ENCODE measurements at places on chromosomes 16 and 17.

DNA sequence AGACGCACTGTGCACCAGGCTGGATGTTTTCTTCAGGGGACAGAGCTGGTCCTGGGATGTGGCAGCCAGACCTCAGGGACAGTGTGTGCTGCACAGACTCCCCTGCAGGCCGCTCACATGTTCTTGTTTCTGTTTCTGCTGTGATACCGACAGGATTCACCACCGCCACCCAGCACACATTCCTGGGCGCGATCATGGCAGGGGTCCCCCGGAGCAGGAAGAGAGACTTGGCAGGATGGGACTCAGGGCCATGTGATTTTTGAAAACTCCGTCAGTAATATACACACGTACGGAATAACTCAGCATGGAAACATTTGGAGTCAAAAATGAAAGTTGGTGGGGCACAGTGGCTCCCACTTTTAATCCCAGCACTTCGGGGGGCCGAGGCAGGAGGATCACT lies 79.0 kb downstream of the HAPSTR1 start:
- H3K27ac ChIP-seq: no peak overlapping the region
- no peaks in the 10 kb centered on the region for H3K36me3 ChIP-seq
- no peak overlapping the region for H3K4me3 ChIP-seq
- no peaks in the 10 kb centered on the region for H3K4me1 ChIP-seq
- DNase-seq: no peak
- no peaks in the 10 kb centered on the region for H3K27me3 ChIP-seq

- H3K27ac ChIP-seq: peak overlapping the region; percentile 28
- no peak for DNase-seq
These were observed 9.6 kb downstream of the COTL1 start for GRCh38 chr16:84608282-84608681.

DNA sequence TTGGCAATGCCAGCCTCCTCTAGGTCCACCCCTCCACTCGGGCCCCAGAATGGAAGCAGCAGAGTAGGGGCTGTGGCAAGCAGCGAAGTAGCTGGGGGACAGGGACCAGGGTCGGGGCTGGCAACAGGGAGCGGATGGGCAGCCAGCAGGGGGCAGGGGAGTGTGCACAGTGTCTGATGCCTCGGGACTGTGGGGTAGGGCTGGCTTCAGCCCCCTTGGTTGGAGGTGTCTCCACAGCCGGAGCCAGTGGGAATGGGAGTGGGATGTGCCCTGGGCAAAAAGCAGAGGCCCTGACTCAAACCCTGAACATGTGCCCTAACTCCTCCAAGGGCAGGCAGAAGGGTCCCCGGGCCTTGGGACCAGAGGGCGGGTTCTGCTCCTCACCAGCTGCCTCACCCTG lies 18.5 kb upstream of the ARHGAP27 start:
- no peak overlapping the region for H3K4me3 ChIP-seq
- no peak overlapping the region for H3K27ac ChIP-seq
- H3K36me3 ChIP-seq: no peaks in the 10 kb centered on the region
- no peaks in the 10 kb centered on the region for H3K4me1 ChIP-seq
- H3K27me3 ChIP-seq: no peaks in the 10 kb centered on the region

DNA sequence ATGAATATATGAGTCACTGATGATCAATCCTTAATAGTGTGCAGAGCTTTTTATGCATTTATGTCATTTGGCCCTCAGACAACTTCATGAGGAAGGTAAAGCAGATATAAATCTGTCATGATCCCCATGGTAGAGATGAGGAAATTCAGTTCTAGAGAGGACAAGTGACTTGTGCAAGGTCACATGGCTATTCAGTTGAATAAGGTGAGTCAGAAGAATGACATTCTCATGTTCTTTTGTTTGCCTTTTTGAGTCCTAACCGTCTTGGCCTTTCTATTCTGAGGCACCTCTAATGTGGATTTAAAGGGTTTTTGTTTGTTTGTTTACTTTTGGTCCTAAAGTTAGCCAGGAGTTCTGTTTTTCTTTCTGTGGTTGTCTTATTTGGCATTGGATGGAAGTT lies 116.2 kb upstream of the ELAC2 start:
- no peaks in the 10 kb centered on the region for H3K4me1 ChIP-seq
- no peaks in the 10 kb centered on the region for H3K36me3 ChIP-seq
- no peak for DNase-seq
- no peak overlapping the region for H3K4me3 ChIP-seq

DNA sequence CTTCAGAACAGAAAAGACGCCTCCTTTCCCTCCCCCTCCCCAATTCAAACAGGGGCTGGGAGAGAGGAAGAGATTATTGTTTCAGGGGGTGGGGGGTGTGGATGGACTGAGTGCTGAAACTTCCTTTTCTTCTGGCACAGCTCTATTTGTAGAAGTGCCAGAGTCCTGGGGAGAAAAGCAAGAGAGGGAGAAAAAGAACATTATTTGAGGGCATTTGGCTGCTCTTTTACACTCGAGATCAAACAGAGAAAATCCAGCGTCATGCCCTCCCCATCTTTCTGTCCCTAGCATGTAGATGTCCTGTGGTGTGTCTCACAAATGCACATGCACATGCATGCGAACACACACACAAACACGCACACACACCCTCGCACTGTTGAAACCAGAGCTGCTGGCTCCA lies 13.0 kb downstream of the ARL4D start:
- no peak for DNase-seq
- no peaks in the 10 kb centered on the region for H3K27me3 ChIP-seq
- H3K36me3 ChIP-seq: no peaks in the 10 kb centered on the region
- H3K4me3 ChIP-seq: no peak overlapping the region
- H3K4me1 ChIP-seq: peaks cover 37% of the 10 kb centered on the region

DNA sequence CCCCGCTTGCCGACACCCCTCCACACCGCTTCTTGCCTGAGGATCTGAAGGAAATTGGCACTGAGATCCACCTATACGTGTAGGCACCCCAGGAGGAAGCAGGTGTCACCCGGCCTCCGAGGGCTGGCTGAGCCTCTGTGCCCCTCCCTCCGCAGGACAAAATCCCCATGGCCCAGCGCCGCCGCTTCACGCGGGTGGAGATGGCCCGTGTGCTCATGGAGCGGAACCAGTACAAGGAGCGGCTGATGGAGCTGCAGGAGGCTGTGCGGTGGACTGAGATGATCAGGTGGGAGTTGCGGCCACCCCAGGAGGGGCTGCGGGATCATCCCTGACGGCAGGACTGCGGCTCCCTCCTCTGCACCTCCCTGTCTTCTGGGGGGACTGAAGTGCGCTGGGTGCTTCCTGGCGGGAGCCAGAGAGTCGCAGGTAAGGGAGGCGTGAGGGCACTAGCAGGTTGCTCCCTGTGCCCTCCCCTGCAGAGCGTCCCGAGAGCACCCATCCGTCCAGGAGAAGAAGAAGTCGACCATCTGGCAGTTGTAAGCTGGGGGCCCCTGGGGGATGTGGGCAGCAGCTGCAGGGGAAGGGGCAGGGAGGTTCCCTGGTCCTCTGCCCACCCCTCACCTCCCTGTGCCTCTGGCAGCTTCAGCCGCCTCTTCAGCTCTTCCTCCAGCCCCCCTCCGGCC lies 9.0 kb downstream of the NME3 start:
- DNase-seq: no peak
- H3K4me3 ChIP-seq: no peak overlapping the region
- no peaks in the 10 kb centered on the region for H3K4me1 ChIP-seq

GRCh38 chr16:89844739-89845339 lies 16.6 kb downstream of the SPIRE2 start:
- H3K27me3 ChIP-seq: no peaks in the 10 kb centered on the region
- H3K36me3 ChIP-seq: no peaks in the 10 kb centered on the region
- no peak for DNase-seq
- no peak overlapping the region for H3K27ac ChIP-seq
- no peaks in the 10 kb centered on the region for H3K4me1 ChIP-seq

- no peaks in the 10 kb centered on the region for H3K27me3 ChIP-seq
- no peak for DNase-seq
- no peak overlapping the region for H3K27ac ChIP-seq
- H3K4me3 ChIP-seq: no peak overlapping the region
- H3K4me1 ChIP-seq: no peaks in the 10 kb centered on the region
- H3K36me3 ChIP-seq: no peaks in the 10 kb centered on the region
These were observed 500.2 kb downstream of the SHISA9 start for GRCh38 chr16:13401641-13402040.

DNA sequence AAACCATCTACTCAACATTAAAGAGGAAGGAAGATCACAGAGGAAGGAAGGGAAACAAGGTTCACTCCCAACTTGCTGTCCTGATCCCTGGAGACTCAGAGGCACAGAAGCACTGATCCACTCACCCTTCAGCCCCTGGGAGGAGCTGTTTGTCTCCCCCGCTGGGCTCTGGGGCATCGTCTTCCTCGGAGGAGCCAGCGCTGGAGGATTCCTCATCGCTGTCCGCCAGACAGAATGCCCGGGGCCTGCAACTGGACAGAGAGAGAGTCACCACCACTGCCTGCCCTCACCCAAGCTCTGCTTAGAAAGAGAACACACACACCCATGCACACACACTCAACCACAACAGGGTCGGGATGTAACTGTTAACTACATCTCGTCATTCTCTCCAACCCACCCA lies 24.8 kb upstream of the ERN1 start:
- no peak overlapping the region for H3K27ac ChIP-seq
- no peak for DNase-seq
- peaks cover 21% of the 10 kb centered on the region for H3K4me1 ChIP-seq
- H3K36me3 ChIP-seq: no peaks in the 10 kb centered on the region
- H3K4me3 ChIP-seq: no peak overlapping the region
- H3K27me3 ChIP-seq: no peaks in the 10 kb centered on the region

DNA sequence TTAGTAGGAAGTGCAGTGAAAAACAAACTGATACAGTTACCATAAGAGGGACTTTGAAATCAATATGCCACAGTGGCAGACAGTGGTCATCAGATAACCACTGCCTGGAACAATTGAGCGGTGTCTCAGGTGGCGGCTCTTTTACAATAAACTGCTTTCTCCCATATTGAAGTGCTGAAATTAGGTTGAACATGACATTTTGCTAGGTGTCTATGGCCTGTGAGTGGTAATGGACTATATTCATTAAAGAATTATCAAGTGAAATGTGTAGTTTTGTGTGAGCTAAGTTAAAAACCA lies 214.7 kb downstream of the RPTOR start:
- no peak for DNase-seq
- H3K4me3 ChIP-seq: no peak overlapping the region
- no peaks in the 10 kb centered on the region for H3K27me3 ChIP-seq

GRCh38 chr17:69560987-69561441 lies 146.5 kb downstream of the MAP2K6 start:
- no peak for DNase-seq
- no peak overlapping the region for H3K27ac ChIP-seq
- H3K4me1 ChIP-seq: peaks cover 7% of the 10 kb centered on the region
- no peaks in the 10 kb centered on the region for H3K27me3 ChIP-seq
- no peak overlapping the region for H3K4me3 ChIP-seq
- no peaks in the 10 kb centered on the region for H3K36me3 ChIP-seq

GRCh38 chr16:85857406-85857805 lies 41.6 kb upstream of the IRF8 start:
- H3K27ac ChIP-seq: no peak overlapping the region
- no peaks in the 10 kb centered on the region for H3K27me3 ChIP-seq
- DNase-seq: no peak
- H3K36me3 ChIP-seq: no peaks in the 10 kb centered on the region

- no peak overlapping the region for H3K4me3 ChIP-seq
- H3K27me3 ChIP-seq: no peaks in the 10 kb centered on the region
- no peaks in the 10 kb centered on the region for H3K4me1 ChIP-seq
- no peak for DNase-seq
These were observed 16.9 kb upstream of the CCL22 start for GRCh38 chr16:57341441-57342303.

GRCh38 chr17:2688351-2689342 lies 22.9 kb downstream of the CLUH start:
- peaks cover 19% of the 10 kb centered on the region for H3K36me3 ChIP-seq
- H3K4me3 ChIP-seq: no peak overlapping the region
- peak overlapping the region; percentile 72 for H3K27ac ChIP-seq
- no peaks in the 10 kb centered on the region for H3K4me1 ChIP-seq
- no peaks in the 10 kb centered on the region for H3K27me3 ChIP-seq

GRCh38 chr17:12867726-12868125 lies 78.4 kb downstream of the ARHGAP44 start:
- H3K27me3 ChIP-seq: no peaks in the 10 kb centered on the region
- no peaks in the 10 kb centered on the region for H3K4me1 ChIP-seq
- H3K4me3 ChIP-seq: no peak overlapping the region

GRCh38 chr16:30179931-30180330 lies 3.5 kb upstream of the CORO1A start:
- no peaks in the 10 kb centered on the region for H3K27me3 ChIP-seq
- DNase-seq: no peak
- peaks cover 15% of the 10 kb centered on the region for H3K4me1 ChIP-seq
- no peaks in the 10 kb centered on the region for H3K36me3 ChIP-seq

GRCh38 chr17:36610474-36610873 lies 9.1 kb downstream of the MRM1 start:
- no peak overlapping the region for H3K4me3 ChIP-seq
- no peaks in the 10 kb centered on the region for H3K27me3 ChIP-seq
- no peak overlapping the region for H3K27ac ChIP-seq

DNA sequence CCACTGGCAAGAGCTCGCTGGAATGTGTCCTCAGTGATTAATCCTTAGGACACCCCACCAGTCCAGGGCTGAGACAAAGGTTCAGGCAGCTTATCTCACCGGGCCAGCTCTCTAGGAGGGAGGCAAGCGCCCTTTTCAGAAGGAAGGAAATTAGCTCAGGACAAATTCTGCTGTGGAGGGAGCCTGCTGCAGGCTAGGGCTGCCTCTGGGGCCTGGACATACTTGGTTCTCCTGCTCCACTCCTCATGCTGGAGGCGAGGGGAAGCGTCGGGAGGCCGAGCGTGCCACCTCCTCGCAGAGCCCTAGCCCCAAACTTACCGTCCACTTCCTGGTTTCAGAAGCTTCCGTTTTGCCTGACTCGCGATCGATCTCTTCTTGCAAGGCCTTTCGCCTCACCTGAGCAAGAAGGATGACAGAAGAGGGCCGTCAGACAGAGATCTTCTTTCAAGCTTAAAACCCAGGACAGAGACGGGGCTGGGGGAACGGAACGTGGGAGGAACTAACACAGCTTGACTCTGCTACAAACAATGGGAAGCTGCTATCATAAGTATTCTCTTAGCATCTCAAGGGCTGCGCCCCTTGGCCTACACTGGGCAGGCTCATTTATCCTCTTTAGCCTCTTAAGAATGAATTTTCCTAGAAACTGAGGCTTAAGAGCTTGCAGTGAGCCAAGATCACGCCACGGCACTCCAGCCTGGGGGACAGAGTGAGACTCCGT lies 7.7 kb downstream of the KNOP1 start:
- H3K27me3 ChIP-seq: no peaks in the 10 kb centered on the region
- no peak for DNase-seq
- H3K36me3 ChIP-seq: peaks cover 15% of the 10 kb centered on the region
- H3K27ac ChIP-seq: no peak overlapping the region
- no peak overlapping the region for H3K4me3 ChIP-seq

Data from sigmoid colon (tissue), 7 donors.